ENCODE measurements at places on chromosomes 2 and 18.
A peak's percentile ranks its signal among the peaks of the same experiment; 100 is the strongest.

- DNase-seq = no peak
These were observed 10.2 kb downstream of the NEDD4L start for GRCh38 chr18:58054041-58054781.

GRCh38 chr2:235492850-235493344, 946 bp upstream of the AGAP1 start:
- DNase-seq = no peak

DNA sequence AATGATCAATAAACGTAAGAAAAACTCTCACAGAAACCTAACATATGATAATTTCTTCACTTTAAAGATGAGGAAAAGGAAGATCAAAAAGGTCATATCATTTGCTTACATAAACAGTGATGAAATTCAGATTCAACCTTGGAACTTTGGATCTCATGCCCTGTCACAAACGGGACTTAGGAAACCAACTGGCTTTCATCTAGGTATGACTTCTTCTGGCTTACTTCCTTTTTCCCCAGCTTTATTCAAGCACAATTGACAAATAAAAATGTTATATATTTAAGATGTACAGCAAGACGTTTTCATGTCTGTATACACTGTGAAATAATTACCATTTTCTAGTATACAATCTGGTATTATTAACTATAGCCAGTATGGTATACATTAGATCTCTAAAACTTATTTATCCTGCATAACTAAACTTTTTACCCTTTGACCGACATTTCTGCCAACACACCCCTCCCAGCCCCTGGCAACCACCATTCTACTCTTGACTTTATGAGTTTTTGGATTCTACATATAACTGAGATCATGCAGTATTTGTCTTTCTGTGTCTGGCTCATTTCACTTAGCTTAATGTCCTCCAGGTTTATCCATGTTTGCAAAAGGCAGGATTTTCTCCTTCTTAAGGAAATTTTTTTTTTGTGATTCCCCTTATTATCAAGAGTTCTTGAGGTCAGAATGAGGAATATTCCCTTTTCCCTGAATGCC, 46.0 kb upstream of the COBLL1 start:
- DNase-seq = no peak

DNA sequence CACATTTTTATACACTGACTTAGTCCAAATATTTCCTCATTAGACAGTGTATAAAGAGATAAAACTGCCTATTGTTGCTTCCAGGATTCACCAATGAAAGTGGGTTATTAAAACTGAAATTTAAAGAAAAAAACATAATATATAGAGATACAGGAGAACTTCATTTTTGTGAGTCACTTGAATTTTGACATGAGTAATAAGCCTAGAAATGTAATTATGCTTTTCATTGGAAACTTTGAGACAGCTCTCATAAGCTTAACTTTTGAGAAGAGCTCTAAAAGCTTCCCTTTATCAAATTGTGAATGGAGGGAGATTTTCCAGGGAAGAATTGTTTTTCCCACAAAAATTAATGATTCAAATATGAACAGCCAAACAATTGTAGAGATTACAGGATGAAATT, 14.1 kb downstream of the DYNC2LI1 start:
- DNase-seq = no peak

- DNase-seq = no peak
These were observed 21.9 kb downstream of the CARF start for GRCh38 chr2:202933958-202934357.

- DNase-seq = no peak
These were observed 17.4 kb downstream of the SCN2A start for GRCh38 chr2:165256618-165257017.

GRCh38 chr2:144796936-144797335, 277.0 kb upstream of the ZEB2 start:
- no peak for DNase-seq

DNA sequence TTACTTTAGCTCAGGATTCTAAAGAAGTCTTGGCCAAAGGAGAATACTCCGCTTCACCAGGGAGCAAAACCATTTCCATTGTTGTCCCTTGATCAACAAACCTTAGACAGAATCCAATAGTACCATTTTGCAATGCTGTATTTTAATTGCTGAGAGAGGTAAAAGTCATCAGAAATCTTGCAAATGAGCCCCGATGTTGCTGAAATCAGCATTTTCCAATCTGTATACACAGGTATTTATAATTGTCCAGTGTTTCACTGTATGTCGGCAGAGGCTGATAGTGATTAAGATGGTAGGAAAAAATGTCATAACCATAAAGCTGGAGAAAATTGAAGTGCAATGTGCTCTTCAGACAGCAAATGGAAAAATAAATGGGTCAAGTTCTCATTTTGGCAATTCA, 170.0 kb upstream of the ARL4C start:
- no peak for DNase-seq

DNA sequence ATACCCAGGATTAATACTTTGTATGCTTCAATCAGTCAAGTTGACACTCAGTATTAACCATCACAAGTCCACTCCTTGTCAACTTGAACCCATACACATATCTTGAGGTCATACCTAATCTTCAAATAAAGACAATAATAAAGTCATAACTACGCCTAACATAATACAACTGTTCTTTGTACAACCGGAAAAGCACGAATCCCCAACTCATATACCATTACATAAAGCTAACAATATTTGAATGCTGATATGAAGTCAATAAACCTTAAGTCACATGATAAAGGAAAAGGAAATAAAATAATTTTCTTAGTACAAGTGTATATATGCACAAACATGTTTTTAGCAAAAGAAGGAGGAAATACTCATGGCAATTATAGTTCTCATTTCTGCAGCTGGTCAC, 770.6 kb upstream of the GYPC start:
- no peak for DNase-seq

GRCh38 chr2:165725421-165725820, 68.6 kb downstream of the GALNT3 start:
- DNase-seq = peak; percentile 2

- DNase-seq = no peak
These were observed 94.1 kb downstream of the PRPF40A start for GRCh38 chr2:152623076-152623740.

DNA sequence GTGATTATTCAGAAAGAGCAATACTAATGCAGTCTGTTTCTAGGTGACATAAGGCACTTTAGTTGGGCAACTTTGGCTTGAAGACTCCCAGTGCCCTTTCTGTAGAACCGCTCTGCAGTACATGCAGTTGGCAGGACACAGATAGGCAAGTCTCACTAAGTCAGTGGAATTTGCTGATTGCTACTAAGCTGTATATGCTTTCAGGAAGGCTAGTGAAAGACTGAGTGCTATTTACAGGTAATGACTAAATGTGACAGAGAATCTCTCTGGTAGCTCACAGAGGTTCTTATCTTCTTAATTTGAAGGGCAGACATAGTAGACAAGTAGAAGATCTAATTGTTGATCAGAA, 243.0 kb downstream of the WDPCP start:
- DNase-seq = no peak

GRCh38 chr2:82998781-82999180, 1460.3 kb downstream of the SUCLG1 start:
- DNase-seq = no peak

- DNase-seq = no peak
These were observed 635 bp upstream of the ADRA2B start for GRCh38 chr2:96116879-96117533.

GRCh38 chr2:179031731-179032408, 18.1 kb downstream of the CCDC141 start:
- DNase-seq = no peak

GRCh38 chr2:74379851-74380789, at the start of gene DCTN1:
TSS of gene DCTN1 (minus strand) at chr2:74380311. CDS start at chr2:74380037, 274 bp downstream.
- DNase-seq = no peak

GRCh38 chr18:46462523-46462922, 194.5 kb downstream of the LOXHD1 start:
- DNase-seq = no peak

DNA sequence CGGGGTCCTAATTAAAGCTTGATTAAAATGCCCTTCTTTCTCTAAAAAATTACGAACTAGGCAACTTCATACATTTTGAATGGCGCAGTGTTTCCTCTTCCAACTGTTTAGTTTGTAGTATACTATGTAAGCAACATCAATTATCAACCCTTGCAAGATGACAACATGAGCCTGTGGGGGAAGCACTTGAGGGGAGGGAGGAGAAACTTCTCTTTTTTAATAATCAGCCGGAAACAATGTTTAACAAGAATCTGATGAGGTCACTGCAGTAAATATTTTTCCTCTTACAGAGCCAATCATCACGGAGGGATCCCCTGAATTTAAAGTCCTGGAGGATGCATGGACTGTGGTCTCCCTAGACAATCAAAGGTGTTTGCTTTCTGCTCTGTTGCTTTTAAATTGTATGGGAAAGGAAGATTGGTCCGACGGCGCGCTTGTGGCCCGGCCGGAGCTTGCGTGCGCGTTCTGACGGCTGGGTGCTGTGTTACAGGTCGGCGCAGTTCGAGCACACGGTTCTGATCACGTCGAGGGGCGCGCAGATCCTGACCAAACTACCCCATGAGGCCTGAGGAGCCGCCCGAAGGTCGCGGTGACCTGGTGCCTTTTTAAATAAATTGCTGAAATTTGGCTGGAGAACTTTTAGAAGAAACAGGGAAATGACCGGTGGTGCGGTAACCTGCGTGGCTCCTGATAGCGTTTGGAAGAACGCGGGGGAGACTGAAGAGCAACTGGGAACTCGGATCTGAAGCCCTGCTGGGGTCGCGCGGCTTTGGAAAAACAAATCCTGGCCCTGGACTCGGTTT, 5.3 kb upstream of the DLX1 start:
- no peak for DNase-seq

DNA sequence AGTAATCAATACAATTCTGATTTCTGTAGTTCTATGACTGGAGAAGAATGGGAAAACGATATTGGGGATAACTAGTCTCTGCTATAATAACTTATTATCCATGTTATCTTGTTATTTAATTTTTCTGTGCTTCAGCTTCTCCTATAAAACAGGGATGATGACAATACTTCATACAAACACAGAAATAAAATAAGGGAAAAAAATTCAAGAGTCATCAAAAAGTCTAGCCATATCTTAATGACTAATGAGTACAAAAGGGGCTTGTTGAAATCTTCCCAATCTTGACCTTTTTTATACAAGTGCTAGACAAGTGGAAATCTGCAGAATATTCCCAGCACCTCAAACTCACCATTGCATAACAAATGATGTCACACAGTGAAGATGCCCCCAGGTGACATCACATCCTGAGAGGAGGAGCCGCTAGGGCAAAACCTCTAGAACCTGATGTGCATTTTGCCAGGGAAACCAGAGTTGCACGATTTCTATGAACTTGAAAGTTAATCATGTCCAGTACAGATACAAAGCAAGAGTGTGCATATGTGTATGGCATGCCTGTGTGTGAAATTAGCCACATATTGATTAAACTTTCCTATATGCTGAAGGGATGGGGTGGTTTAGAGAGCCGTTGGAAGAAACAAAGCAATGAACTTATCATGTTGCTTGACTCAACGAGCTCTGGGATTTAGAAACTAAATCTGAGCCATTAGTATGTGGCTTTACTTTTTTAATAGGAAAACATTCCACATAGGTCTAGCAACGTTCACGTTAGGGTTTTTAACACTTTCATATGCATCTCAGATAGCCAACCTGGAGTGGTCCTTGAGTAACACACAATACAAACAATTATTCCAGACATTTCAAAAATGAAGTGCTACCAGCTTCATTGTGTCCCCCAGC, 278.9 kb downstream of the SLC4A3 start:
- no peak for DNase-seq

- no peak for DNase-seq
These were observed 173.2 kb downstream of the SOCS6 start for GRCh38 chr18:70462078-70462439.

DNA sequence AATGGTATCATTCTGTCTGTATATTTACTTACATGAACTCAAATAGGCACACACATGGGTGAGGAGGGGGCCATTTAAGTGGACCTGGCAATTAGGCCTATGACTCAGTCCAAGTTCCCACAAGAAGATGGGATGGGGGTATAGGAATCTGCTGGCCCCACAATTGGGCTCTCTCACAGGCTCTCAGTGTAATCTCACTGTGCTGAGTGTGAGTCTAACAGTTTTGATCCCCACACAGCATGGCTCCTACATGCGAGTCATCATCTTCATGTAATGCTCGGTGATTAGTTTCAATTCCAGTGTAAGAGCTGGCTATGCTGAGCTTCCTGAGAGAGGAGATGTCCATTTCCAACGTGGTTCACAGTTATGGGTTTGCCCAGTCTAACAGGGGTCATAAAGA, 114.0 kb downstream of the GATA6 start:
- DNase-seq = no peak
